ENCODE measurements at places on chromosomes 16 and 17. TPM values are rescaled to one million over a fixed set of nuclear protein-coding genes. Genes with fewer than 3 reads are reported as not detected.

Gene ABI3
- polyA plus RNA-seq = not detected

Gene BCL6B
- not detected for polyA plus RNA-seq

Gene FOXN1
- polyA plus RNA-seq = not detected

Gene RHBDF1
- polyA plus RNA-seq = 1.0 TPM

Gene KRTAP9-2
- polyA plus RNA-seq = not detected

Gene ANKRD40
- 16.1 TPM for polyA plus RNA-seq

Gene ALOX12
- polyA plus RNA-seq = not detected

Gene TOP3A
- polyA plus RNA-seq = 31.9 TPM

Measured in neural cell (in vitro differentiated cells).